Calu3 (cell line): ENCODE measurements at places on chromosomes 7 and 10. TPM values are rescaled to one million over a fixed set of nuclear protein-coding genes. Genes with fewer than 3 reads are reported as not detected.

- H3K4me3 ChIP-seq = no peak overlapping the region
- no peak for DNase-seq
- H3K27ac ChIP-seq = no peak overlapping the region
- peaks cover 21% of the 10 kb centered on the region for H3K36me3 ChIP-seq
These were observed 26.2 kb upstream of the C10orf105 start for GRCh38 chr10:71745664-71746250.

- no peaks in the 10 kb centered on the region for H3K36me3 ChIP-seq
- H3K4me1 ChIP-seq = no peaks in the 10 kb centered on the region
- H3K4me3 ChIP-seq = no peak overlapping the region
- DNase-seq = no peak
- peaks cover 94% of the 10 kb centered on the region for H3K27me3 ChIP-seq
These were observed 55.7 kb downstream of the CCDC3 start for GRCh38 chr10:12945690-12946359.

DNA sequence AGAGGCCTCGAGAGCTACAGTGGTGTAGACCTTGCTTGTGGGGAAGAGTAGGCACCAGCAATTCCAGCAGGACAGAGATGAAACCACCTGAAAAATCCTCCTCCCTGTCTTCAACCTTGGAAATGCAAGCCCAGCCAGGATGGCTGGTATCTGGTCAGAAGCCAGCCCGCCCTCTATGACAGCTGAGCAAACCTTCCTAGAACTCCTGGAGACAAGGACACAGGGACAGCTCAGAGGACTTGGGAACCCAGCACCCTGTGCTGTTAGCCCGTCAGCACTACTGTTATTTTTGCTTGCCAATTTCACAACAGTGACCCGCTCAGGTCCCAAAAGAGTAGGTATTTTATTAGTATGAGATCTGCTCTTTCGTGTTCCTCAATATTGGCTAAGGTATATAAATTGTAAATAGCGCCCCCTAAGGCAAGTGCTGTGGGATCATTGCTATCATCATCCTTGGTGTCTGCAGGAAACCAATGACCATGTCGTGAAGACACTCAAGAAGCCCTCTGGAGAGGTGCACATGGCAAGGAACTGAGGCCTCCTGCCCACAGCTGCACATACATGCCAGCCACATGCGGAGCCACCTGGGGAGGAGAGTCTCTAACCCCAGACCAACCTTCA is 156.5 kb upstream of the CHST15 start:
- H3K27me3 ChIP-seq = no peaks in the 10 kb centered on the region
- H3K4me3 ChIP-seq = no peak overlapping the region
- no peak for DNase-seq

The ANKRD30A gene
- total RNA-seq = 0.10 TPM in 1 of 2 replicates, not detected in the other

The INHBA gene
- 44.5 and 68.9 TPM in 2 replicates for total RNA-seq

The SCART1 gene
- 1.8 and 2.2 TPM in 2 replicates for total RNA-seq

The CALN1 gene
- not detected in 2 replicates for total RNA-seq

The C10orf53 gene
- total RNA-seq = not detected in 2 replicates
